ENCODE measurements at places on chromosomes 7 and 10.

DNA sequence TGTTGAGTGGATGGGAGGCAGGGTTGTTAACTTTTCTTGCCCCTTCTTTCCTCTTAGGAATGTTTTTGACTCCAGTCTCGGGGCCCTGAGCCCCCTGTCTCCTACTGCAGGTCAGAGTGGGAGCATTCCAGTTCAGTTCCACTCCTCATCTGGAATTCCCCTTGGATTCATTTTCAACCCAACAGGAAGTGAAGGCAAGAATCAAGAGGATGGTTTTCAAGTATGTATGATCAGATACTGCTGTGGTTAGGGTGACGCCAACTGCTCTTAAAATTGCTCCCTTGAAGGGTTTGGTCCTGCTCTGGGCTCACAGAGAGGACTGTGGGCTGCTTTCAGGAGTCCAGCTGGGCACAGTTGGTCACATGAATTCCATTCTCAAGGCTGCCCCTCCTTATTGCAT is 22.0 kb downstream of the VWA2 start:
- DNase-seq: no peak

GRCh38 chr10:93379731-93380575 is 102.2 kb downstream of the MYOF start:
- no peak for DNase-seq

GRCh38 chr10:97659589-97659988 is 19.1 kb downstream of the PI4K2A start:
- no peak for DNase-seq

- DNase-seq: no peak
Measured at GRCh38 chr10:119279441-119279840, 72.1 kb downstream of the GRK5 start.

DNA sequence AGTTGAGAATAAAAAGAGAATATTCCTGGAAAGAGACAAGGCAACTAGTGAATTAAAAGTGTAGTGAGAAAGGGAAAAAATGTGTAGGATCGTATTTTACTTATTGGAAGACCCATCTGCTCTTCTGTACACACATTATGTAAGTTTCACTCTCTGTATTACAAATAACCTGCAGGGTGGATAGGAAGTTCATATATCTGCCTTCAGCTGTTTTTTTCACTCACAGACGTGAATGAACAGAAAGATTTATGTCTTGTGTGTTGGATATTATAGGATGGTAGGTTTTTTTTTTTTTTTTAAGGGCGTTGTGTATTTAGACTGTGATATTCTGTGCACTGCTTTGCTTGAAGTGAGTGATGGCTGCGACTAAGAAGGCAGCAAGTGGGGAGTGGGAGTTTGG is 266.5 kb downstream of the AUTS2 start:
- DNase-seq: no peak

DNA sequence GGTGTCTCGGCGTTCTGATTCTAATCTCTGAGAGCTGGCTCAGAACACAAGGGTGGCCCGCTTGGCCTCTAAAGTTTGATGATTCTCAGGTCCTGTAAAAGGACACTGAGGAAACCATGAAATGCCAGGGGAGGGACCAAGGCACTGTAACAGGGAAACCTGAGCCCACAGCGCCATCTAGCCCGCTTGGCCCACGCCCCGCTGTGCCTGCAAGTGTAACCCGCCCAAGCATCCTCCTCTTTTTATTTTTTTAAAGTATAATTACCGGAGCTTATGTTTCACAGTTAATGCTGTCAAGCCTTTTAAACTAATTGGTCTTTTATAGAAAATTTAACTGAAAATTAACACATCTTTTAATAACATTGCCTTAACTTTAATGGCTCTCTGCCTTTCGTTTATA is 734.7 kb downstream of the KCNMA1 start:
- DNase-seq: no peak

DNA sequence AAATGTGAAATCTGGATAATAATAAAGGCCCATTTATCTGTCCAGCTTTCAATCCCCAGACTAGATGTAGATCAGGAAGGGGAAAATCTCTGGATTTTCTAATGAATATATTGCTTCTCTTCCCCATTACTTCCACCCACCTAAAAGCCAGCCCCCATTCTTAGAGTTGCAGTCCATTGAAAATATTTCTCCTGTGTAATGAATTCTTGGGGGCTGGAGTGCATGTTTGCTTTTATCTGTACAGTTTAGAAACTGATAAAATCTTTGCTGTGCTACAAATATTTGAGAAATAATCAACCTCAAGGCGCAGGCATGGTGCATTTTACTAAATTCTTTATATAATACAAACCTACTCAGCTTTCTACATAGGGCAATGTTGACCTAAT is 180.8 kb downstream of the ARID5B start:
- no peak for DNase-seq

DNA sequence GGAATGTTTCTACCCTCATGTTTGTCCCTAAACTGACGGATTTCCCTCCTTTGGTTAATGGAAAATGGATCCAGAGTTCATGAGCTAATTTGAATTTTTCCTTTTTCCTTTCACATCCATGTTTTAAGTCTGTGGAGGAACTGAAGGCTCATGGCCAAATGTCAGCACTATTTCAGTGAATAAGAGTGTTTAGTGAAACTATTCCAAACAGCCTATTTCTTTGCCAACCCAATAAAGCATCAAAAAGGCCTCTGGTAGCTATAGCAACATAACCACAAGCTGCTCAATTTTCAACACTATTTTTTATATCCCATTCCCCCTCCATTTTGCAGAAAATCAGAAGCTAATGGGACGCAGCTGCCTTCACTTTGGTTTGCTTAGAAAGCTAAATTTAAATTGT is 1454.1 kb downstream of the GATA3 start:
- no peak for DNase-seq

DNA sequence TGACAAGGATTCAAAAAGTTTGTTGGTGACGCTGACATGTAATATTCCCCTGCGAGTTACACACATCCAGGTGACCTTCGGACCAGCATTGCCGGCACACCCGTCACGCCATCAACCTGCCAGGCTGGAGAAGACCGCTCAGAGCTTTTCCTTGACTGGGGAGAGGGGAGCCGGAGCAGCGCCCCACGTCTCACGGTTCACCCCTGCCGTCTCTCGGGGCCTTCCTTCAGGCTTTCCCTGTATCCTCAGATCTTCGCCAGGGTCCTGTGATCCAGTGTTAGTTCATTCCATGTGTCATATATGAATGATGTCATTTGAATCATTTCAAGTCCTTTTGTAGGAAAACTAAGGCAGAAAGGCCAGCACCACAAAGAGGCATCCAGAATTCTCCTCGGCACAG is 127.8 kb downstream of the MGMT start:
- DNase-seq: no peak

- peak; percentile 17 for DNase-seq
Measured at GRCh38 chr10:97095701-97096260, 90.0 kb downstream of the SLIT1 start.

DNA sequence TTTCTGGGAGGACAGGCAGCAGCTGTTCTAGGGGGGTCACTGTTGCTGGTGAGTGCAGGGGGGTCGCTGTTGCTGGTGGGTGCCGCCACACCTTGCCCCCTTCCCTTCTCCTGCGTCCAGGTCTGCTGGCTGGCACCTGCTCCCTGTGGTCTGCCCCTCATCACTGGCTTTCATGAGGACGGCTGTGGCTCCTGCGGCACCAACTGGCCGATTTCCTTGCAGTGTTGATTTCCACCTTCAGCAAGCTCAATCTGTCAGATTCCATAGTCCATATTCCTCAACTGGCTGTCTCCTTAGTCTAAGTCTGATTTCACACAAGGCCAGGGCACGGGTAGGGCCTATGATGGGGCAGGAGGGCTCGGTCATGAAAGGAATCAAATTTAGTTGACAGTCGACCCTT is 23.4 kb upstream of the GRB10 start:
- no peak for DNase-seq

- peak; percentile 27 for DNase-seq
Measured at GRCh38 chr10:125060826-125061556, 99.4 kb downstream of the CTBP2 start.

- DNase-seq: no peak
Measured at GRCh38 chr10:209357-209756, 74.1 kb downstream of the ZMYND11 start.

DNA sequence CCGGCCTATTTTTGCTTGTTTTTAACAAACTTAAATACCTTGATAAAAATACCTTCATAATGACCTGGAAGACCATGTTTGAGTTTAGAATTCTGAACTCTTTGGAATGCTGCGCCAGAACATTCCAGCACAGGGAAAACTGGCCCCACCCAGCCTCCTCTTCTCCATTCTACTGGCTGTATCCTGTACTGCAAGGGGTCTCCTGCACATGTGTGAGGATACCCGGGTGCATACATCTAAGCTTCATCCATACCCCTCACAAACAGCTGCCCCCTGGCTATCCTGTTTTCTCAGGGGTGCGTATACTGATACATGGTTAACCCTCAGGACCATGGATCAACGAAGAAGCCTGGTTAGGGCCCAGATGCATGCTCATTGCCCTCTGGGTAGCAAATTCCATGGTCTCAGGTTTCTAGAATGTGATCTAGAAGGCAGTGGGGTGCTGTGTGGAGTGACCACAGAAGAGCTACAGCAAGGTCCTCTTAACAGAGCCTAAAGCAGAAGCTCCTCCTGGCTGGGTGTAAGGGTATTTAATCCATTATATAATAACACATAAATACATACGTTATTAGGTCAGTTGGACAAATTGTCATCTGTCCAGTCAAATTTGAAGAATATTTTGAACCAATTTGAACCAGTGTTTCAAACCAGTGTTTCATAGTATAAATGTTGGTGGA is 26.1 kb downstream of the HACD1 start:
- DNase-seq: no peak

DNA sequence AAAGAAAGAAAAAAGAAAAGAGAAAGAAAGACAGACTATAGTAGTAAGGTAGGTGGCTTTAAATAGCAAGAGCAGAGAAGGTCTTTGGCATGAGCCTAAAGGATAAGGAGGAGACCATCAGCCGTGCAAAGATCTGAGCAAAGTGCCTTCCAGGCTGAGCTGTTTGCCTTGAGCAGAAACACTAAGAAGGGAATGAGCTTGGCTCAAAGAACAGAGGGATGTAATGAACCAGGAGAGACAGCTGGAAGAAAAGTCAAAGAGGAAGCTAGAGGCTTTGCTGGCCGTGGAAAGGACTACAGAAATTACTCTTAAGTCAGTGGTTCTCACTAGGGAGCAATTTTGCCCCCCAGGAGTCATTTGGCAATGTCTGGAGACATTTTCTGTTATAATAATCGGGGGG is 228.6 kb downstream of the FGFR2 start:
- no peak for DNase-seq

All from T-helper 2 cell (primary cell).